ENCODE measurements at places on chromosomes 7 and 10.

DNA sequence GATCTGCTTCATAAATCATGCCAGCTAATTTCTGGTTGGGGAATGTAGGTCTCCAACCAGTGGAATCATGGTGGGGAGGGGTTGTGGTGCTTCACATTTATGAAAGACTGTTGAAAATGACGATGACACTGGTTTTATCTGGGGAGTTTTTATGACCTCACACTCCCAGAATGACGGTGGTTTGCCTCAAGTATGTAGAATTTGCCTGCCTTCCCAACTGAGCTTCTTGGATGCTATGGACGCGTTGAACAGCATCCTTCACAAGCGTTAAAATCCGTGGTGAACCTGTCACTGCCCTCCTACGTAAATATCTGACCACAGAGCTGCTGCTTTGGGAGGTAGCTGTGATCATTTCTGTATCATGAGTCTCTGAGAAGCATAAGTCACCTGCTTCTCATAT lies 3.3 kb downstream of the INSYN2A start:
- no peak for DNase-seq

- no peak for DNase-seq
These were observed 293.9 kb downstream of the C7orf25 start for GRCh38 chr7:42617806-42618457.

- no peak for DNase-seq
These were observed 13.8 kb upstream of the MPP7 start for GRCh38 chr10:28316696-28317095.

DNA sequence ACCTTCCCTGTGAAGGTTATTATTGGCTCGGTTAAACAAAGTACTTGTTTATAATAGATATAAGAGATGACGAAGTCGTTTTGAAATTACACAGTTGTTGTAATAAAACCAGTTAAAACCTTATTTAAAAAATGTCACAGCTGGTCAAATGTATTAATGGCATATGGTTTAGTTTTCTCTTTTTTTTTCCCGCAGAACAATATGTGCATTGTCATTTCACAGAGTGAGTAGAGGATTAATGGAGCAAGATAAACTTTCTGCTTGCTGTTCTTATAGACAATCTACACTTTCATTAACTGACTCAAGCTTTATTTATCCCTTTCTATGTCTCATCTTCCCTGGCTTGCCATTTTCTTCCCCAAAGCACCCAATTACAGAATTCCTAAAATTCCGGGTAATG lies 404.3 kb upstream of the NPVF start:
- no peak for DNase-seq

DNA sequence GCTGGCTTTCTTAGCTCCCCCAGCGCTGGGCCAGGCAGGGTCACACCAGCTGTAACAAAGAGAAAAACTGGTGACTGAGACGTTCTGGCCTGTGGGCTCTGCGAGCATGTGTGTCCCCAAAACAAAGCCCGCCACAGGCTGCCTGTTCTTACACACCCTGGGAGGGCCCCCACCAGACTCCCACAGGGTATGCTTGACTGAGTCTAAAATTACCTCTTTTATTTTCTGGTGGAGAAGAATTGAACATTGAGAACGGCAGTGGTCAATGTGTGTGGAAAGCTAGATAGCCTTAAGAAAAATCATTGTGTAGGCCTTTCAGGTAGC lies 808 bp downstream of the C10orf71 start:
- DNase-seq, result no peak

DNA sequence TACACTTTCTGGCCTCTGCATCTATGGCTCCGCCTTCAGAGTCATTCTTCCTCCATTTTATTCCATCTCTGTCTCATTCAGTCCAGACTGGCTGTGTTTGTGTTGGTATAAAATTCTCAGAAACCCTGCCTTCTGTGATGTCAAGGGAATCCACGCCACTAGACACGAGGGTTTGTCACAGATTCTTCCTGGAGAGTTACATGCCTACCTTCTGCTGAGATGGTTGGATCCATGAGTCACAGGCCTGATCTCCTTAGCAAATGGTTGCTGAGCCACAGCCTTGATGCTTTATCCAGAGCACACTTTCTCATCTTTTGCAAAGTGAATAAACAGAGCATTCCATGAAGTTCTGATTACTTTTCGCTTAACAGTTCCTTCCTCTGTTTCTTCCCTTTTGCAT lies 35.9 kb upstream of the TSPAN33 start:
- no peak for DNase-seq

DNA sequence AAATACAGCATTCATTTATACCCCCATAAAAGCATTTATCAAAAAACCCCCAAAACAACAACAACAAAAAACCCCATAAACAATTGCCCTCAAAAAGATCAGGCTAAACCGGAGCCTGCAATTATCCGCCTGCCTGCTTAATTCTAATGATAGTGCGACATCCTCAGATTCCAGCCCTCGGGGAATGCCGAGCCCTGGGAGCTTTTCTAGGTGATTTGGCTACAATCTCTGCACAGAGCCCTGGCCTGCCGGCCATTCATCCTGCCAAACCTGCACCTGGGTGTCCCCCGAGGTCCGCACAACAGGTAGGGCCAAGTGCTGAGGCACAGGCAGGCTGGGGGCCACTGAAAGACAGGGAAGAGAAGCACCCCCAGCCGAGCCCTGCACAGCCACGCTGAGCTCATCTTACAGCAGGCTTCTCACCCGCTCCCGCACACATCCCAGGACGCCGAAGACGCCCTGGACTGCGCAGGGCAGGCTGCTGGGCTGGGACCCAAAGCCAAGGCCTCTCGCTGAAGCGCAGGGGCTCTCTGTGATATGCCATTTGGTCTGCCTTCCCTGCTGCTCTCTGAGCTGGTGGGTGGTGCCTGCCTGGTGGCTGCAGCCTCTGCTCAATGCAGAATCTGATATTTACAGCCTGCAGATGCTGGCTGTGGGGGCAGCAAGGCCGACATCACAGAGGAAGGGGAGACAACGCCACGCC lies 57.5 kb downstream of the CAMK2B start:
- no peak for DNase-seq

- DNase-seq, result no peak
These were observed 124.8 kb upstream of the PDLIM1 start for GRCh38 chr10:95415621-95416031.

GRCh38 chr10:71623098-71623985 lies 96.2 kb downstream of the C10orf105 start:
- DNase-seq, result no peak

GRCh38 chr10:79472951-79473350 lies 27.5 kb upstream of the ZCCHC24 start:
- no peak for DNase-seq

GRCh38 chr7:98189559-98189958 lies 21.7 kb upstream of the BHLHA15 start:
- no peak for DNase-seq

DNA sequence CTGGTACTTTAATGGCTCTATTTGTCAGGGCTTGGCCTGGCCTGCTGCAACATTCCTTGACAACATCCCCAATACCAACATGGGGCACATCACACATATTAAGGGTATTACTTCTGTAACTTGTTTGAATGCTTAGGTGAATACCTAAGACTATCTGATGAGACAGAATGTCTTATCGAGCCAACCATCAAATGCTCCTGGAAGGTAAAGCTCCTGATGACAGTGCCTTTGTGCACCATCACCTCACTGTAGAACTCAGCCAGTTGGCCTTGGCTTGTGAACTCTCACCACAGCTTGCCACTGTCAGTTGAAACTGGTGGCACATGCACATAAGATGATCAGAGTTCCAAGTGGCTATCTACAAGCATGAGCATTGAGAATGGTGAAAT lies 3.7 kb upstream of the MYO1G start:
- no peak for DNase-seq

- DNase-seq, result no peak
These were observed 253.2 kb upstream of the SMIM30 start for GRCh38 chr7:113371416-113372043.

All from CD4-positive, alpha-beta memory T cell (primary cell).